ENCODE measurements at places on chromosomes 1 and 21.

DNA sequence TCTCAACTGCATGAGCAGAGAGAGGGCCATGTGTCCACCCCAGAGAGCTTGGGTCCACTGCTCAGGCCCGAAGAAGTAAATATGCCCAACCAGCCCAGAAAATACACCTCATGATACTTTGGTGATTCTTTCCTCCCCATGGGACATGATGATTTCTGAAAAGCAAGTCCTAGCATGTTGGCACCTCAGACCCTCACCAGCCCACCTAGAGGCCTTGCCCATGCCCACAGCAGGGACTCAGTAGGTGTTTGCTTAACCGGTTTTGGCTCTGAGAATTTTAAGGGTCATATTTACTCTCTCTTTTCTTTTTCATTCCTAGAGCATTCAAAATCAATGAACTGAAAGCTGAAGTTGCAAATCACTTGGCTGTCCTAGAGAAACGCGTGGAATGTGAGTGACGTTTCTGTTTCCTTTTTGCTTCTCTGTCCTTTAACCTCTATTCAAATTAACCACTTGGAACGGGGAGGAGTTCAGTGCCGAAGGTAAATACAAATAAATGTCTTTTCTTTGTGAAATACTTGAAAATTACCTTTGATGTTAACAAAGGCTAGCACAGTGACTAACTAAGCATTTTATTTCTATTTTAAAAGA is 79.7 kb downstream of the PDE9A start:
- no peak for DNase-seq

DNA sequence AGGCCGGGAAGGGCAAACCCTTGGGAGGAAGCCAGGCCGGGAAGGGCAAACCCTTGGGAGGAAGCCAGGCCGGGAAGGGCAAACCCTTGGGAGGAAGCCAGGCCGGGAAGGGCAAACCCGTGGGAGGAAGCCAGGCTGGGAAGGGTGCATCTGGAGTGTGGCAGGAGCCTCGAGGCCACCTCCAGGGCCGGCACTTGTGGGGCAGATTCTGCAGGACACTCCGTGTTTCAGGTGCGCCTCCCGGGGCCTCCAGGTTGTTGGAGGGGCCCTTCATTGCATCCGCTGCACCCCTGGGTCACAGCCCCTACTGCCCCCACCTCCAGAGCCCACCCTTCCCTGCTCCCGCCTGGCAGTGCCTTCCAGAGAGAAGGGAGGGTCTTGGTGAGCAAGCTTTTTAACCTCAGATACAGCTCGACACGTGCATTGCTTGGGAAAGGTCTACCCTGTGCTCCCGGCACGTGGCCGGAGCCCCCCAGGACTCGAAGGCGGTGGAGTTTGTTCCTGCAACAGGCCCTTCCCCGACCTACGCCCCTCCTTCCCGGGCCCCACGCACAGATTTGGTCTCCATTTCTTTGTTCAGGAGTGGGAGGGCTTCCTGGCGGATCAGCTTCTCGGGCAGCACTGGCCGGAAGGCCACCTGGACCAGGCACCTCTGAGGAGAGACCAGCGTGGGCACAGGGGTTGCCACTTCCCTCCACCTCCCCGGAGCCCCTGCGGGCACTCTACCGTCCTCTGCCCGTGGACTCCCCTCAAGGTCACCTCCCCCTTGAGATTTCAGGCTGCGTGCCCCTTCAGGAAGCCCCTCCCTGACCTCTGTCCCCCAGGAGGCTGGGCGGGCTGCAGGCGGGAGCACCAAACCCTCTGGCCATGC is 9.4 kb upstream of the TMEM52 start:
- no peak for DNase-seq

DNA sequence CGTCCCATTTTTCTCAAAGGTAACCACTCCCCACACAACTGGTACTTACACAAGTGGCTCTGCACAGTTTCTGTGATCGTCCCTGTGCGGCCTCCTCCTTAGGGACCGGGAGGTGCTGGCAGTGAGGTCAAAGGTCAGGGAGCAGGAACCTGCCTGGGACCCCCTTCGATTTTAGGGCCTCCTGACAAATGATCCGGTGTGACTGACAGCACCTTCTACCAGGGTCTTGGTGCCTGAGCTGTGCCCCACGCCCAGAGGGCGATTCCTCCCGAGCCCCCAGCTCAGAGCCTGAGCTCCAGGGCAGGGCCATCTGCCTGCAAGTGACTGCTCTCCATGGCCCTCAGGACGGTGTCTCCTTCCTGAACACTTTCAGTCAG is 11.8 kb upstream of the TMEM240 start:
- no peak for DNase-seq

GRCh38 chr21:38325731-38326420 is 69.1 kb downstream of the KCNJ15 start:
- no peak for DNase-seq

DNA sequence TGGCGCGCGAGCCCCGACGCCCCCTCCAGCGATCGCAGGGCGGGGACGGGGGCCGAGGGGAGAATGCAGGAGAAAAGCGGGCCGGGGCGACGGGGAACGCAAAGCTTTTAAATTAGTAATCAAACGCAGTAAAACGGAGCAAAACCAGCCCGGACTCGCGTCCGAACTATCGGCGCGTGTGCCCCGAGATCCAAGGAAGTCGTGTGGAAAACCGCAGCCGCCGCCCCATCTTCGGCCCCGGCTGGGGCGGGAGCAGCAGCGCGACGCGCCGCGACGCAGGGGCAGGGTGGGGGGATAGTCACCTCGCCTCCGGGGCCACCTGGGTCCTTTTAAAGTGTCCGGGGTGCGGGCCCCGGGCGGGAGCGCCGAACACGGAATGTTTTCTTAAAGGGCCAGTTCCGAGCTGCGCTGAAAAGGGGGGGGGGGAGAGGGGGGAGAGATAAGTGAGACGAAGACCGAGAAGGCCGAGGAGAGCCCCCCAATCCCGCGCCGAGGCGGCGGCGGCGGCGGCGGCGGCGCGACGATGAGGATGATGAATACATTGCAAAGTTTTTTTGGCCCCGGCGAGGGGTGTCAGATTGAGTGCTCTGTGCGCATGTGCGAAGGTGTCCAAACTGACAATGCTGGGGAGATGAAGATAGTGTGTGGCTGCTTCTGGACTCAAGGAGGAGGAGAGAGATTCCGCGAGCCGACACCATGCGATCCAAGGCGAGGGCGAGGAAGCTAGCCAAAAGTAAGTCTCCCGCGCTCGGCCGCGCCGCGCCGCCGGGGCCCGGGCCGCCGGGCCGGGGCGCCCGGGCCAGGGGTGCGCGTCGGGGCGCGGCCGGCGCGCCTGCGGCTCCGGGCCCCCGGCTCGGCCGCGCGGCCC is at the start of gene PRDM16:
TSS of gene PRDM16 (plus strand) at position 640 of the 868 bp plus-strand sequence. CDS start at position 697, 57 bp downstream.
- DNase-seq = no peak

DNA sequence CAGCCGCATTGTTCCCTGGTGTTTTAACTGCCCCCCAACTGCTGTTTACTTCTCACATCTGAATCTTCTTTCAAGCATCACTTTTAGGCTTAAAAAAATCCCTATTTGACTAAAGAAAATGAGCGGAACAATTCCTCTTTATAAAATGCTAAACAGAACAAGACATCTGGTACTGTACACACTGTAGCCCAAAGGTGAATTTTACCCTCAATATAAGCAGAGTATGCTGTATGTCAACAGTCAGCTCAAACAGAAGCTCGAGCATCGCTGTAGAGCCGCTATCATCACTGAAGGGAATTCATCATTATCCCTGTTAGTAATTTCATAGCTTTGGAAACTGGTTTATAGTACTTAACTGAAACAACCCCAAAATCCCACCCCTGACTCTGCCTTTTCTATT is 85.3 kb downstream of the LRRC8D start:
- no peak for DNase-seq

DNA sequence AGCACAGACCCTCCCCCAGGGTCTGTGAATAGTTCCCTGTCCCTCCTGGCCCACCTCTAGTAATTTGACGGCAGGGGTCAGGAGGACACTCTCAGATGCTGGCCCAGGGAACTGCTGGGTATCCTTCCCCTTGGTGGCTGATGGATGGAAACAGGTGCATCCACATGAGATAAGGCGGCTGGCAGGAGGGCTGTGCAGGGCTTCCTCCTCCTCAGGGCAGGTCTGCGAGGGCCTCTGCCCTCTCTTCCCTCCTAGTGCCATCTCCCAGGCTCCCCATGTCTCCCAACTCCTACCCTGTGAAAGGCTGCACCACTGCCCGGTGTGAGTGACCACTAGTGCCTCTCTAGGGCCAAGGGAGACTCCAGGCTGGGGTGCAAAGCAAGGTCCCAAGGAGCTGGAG is 123.9 kb downstream of the GLIS1 start:
- no peak for DNase-seq

GRCh38 chr1:1137256-1138045 is 21.6 kb upstream of the C1orf159 start:
- DNase-seq = peak; percentile 81

DNA sequence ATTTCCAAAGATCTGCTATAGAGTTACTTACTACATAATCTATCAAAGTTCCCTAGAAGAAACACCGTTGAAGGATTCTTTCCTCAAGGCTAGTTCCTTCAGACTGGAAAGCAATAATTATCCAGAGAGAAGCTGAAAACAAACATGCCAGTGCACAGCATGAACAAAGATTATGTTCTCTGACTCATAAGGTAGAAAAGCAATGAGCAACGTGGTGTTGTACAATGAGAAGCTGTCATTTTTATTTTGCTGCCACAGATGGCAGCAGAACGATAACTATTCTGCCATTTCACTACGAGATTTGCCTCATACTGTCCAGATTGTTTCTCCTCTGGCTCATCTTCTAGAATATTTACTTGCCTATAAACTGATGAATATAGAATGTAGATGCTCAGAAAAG is 10.7 kb downstream of the EXTL2 start:
- no peak for DNase-seq

DNA sequence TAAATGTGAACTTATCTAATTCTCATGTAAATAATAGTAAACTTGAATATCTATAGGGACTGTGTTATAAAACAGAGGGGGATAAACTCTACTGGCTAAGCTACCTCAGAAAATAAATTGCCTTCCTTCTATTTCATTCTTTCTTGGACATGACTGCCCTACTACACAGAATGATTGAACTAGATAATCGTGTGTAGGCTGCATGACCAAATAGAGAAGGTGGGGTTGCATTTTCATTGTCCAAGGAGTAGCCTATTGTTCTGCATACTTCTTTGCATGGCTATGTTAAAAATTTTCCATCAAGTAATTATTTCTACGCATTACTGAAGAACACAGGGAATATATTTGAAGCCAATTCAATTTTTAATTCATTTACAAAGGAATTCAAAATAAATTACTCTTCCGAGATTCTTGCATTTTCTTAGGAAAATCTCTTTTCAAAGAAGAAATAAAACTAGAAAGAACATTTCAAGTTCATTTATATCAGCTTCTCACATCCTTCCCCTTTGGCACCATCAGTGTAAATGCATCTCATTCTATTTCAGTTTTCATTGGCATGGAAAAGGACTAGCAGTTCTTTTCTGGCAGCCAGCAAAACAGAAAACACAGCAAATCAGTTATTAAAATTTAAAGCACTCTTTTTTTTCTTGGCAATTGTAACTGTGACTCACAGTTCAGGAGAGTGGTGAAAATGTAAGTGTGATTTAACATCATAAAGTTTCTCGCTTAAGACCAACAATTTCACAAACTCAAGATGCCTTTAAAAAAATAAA is 714.7 kb downstream of the NCAM2 start:
- DNase-seq = no peak

GRCh38 chr1:54282101-54282847 is 82.3 kb downstream of the MRPL37 start:
- DNase-seq = no peak

- DNase-seq = peak; percentile 88
These were observed 3.0 kb downstream of the TTC24 start for GRCh38 chr1:156582388-156583017.

DNA sequence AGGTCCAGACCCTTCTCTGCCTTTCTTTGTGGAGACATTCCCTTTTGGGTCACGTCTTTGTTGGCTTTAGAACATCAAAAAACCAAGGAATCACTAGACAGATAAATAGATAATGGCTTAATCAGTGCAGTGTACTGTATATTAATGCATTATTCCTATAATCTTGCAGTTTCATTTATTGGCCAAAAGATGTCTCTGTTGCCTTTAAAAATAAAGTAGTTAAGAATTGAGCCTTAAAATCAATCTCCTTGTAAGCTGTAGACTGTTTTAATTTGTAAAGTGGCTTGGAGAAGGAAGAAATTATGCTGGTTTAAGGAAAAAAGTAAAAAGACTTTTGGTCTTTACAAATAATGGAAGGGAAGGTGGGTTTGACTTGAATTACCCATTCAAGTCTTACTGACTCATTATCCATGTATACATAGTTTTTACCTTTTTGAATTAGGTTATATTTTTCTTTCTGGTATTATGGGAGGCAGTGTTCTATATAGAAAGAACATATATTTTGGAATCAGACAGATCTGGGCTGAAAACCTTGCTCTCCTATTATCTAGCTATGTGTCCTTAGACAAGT is 84.6 kb downstream of the VPS13D start:
- peak; percentile 35 for DNase-seq

All from NAMALWA (cell line).